Gastrocnemius medialis (tissue), 4 donors: ENCODE measurements at places on chromosomes 13 and 19.

DNA sequence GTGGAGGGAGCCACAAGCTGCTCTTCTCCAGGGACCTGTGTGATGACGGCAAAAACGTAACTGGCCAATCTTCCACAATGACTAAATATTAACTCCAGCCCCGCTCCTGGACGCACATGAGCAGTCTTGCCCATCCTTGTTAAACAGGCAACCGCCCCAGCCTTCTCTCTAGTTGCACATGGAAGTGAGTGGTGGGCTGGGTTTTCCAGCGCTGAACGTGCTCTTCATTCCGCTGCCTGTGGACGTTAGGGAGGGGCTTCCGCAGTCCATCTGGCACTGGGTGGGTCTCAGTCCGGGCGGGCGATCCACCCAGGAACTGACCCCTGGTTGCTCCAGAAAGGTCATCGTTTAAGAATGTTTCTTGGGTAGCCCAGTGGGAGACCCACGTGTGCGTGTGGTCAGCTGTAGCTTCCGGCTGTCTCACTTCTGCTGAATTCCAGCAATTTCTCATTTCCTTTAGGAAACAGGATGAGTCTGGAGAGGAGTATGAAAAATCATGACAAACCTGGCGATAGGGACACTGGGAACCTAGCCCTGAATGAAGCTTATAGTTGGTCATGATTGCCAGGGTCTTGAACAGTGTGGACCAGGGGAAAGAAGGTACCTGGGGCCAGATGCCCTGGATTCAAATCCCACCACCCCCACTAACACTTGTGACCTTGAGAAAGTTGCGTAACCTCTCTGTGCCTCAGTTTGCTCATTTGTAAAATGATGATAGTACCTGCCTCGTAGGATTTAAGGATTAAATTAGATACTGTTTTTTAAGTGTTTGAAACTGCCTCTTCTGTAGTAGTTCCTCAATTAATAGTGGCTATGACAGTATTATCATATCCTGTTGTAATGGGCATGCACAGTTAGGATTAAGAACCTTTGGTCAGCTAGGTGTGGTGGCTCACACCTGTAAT lies 92.6 kb downstream of the SIPA1L3 start:
- peak; percentile 61 for DNase-seq

- DNase-seq, result no peak
Observed at GRCh38 chr13:51644654-51645053, 60.4 kb downstream of the WDFY2 start.

- DNase-seq, result no peak
Observed at GRCh38 chr19:18595475-18595874, 6.9 kb downstream of the REX1BD start.

GRCh38 chr19:45420871-45421270 lies 2.8 kb downstream of the ERCC1 start:
- DNase-seq, result no peak

DNA sequence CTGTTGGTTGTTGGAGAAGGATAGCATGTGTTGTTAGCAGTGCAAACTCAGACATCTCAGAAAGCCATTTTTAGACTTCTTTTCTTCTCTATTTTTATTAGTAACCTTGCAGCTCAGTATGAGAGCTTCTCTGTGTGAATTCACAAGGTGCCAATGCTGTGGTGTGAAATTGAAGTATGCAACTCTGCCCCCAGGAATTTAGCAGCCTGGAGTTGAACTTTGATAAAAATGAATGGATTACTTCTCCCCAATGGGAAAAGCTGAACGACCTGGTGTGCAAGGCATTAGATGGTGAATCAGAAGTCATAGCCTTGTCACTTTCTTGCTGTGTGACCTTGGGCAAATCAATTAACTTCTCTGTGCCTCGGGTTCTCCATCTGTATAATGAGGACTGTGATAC lies 512.3 kb upstream of the PCDH9 start:
- DNase-seq, result no peak

GRCh38 chr19:40465025-40465556 lies 454 bp downstream of the BLVRB start:
- no peak for DNase-seq

DNA sequence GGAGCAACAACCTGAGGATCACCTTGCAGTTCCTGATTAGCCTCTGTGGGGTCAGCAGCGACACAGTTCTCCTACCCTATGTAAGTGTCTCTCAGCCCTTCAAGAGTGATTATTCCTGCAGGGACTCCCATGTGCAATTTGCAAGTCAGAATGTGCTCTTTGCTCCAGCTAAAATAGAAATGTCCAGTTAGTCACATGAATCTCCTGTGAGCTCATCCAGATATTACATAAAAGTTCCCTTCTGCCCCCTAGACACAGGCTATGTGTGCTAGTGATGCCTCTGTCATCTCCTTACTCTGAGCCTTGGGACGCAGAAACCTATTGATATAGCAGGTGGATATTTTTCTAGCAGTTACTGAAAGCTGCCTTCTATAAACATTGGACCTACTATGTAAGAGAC lies 105.5 kb downstream of the ZAR1L start:
- DNase-seq, result no peak

DNA sequence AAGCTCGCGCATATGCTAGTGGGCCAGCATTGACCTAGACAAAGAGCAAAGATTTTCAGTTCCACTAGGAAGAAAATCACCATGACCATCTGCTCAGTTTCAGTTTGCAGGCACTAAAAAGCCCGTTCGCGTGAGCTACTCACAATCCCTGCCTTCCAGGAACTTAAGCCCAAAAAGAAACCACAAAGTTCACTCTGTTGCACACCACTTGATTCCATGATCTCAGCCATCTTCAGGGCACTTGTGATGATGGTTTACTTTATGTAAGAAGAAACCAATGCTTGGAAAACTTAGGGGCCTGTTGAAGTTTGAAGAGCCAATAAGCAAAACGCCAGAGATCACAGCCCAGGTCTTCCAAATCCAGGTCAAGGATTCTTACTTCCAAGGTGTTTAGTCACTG lies 45.0 kb upstream of the SLC15A1 start:
- no peak for DNase-seq

- DNase-seq, result no peak
Observed at GRCh38 chr13:31950111-31950815, 81.3 kb upstream of the FRY start.

GRCh38 chr13:26010487-26011207 lies 41.2 kb downstream of the SHISA2 start:
- DNase-seq, result no peak
